ENCODE measurements at places on chromosomes 1 and 21. TPM values are rescaled to one million over a fixed set of nuclear protein-coding genes. Genes with fewer than 3 reads are reported as not detected.

GRCh38 chr1:11461531-11462137, 17.3 kb upstream of the DISP3 start:
- H3K4me1 ChIP-seq = peaks cover 3% of the 10 kb centered on the region
- no peak overlapping the region for H3K4me3 ChIP-seq
- H3K27ac ChIP-seq = no peak overlapping the region
- H3K27me3 ChIP-seq = peaks cover 7% of the 10 kb centered on the region

The GUCA2B gene
- not detected for total RNA-seq

DNA sequence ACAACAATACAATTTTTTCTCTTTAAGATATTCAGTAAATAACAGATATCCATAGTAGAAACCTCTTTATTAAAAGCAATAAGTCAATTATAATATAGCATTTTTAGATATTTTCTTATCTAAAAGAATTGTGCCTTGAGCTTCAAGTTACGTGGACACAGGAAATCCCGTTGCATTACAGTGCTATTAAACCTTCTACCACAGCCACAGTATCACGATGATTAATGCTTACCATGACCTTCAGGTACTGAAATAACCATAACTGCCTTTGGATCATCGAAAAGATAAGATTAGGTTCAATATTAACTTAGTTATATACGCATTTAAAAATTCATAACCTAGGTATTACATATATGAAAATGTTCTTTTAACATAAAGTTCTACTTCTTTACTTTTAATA, 17.9 kb downstream of the B3GALNT2 start:
- H3K27me3 ChIP-seq = no peaks in the 10 kb centered on the region
- H3K4me3 ChIP-seq = no peak overlapping the region
- no peak overlapping the region for H3K27ac ChIP-seq

- no peak overlapping the region for H3K4me3 ChIP-seq
- DNase-seq = no peak
- H3K27me3 ChIP-seq = no peaks in the 10 kb centered on the region
These were observed 179.3 kb downstream of the SEC16B start for GRCh38 chr1:177790566-177790965.

GRCh38 chr1:106746448-106747085, 309.9 kb upstream of the PRMT6 start:
- H3K27me3 ChIP-seq = no peaks in the 10 kb centered on the region
- no peaks in the 10 kb centered on the region for H3K36me3 ChIP-seq
- H3K4me3 ChIP-seq = no peak overlapping the region
- H3K27ac ChIP-seq = no peak overlapping the region

DNA sequence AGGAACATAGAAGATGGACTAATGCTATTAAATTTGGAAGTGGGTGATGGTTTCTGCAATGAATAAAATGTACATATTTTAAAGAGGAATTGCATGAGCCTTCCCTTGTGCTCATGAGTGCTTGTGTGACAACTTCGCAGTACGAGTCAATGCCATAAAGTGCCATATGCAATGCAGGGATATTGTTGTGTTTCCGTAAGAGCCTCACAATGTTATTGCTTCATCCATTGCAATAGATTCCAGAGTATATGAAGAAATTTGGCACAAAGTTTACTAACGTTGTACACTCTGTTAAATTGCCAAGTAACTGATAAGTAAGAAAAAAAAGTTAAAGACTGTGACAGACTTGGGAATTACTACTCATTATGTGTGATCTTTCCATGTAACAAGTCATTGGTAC, 22.3 kb downstream of the BTG3 start:
- peaks cover 6% of the 10 kb centered on the region for H3K4me1 ChIP-seq
- H3K27ac ChIP-seq = no peak overlapping the region
- no peak overlapping the region for H3K4me3 ChIP-seq
- H3K27me3 ChIP-seq = no peaks in the 10 kb centered on the region
- DNase-seq = peak; percentile 88

GRCh38 chr1:234727018-234727940, 117.3 kb upstream of the IRF2BP2 start:
- no peaks in the 10 kb centered on the region for H3K27me3 ChIP-seq
- no peaks in the 10 kb centered on the region for H3K36me3 ChIP-seq
- no peak for DNase-seq

DNA sequence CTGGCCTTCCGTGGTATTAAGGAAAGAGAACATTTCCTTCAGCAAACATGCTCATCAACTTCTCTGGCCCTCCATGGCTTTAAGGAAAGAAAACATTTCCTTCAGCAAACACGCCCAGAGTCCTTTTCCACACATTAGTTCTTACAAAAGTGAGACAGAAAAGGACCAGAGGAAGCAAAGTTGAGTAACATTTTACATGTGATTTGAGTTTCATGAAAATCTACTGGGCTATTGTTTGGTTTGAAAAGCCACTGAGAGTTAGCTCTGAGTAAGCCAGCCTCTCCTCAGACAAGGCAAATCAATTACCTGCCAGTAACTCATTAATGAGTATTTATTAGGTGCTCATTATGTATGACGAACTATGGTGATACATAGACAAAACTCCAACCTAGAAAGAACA, 78.0 kb downstream of the NID1 start:
- H3K36me3 ChIP-seq = peaks cover 8% of the 10 kb centered on the region
- no peak for DNase-seq
- H3K27ac ChIP-seq = no peak overlapping the region
- H3K4me3 ChIP-seq = no peak overlapping the region
- H3K4me1 ChIP-seq = peaks cover 11% of the 10 kb centered on the region

The TDRD5 gene
- 0.37 TPM for total RNA-seq

- H3K27ac ChIP-seq = peak overlapping the region; percentile 82
- DNase-seq = no peak
- H3K27me3 ChIP-seq = no peaks in the 10 kb centered on the region
- no peak overlapping the region for H3K4me3 ChIP-seq
These were observed 166.8 kb upstream of the IVNS1ABP start for GRCh38 chr1:185483664-185484450.

The LRRC38 gene
- not detected for total RNA-seq

GRCh38 chr1:219039017-219039681, 134.5 kb upstream of the LYPLAL1 start:
- no peaks in the 10 kb centered on the region for H3K36me3 ChIP-seq
- H3K27ac ChIP-seq = no peak overlapping the region
- no peak for DNase-seq
- no peaks in the 10 kb centered on the region for H3K27me3 ChIP-seq
- no peaks in the 10 kb centered on the region for H3K4me1 ChIP-seq
- H3K4me3 ChIP-seq = no peak overlapping the region

GRCh38 chr1:239526391-239526790, 140.0 kb downstream of the CHRM3 start:
- H3K36me3 ChIP-seq = no peaks in the 10 kb centered on the region
- H3K27ac ChIP-seq = no peak overlapping the region
- H3K4me1 ChIP-seq = peaks cover 6% of the 10 kb centered on the region
- H3K4me3 ChIP-seq = no peak overlapping the region
- DNase-seq = peak; percentile 56
- no peaks in the 10 kb centered on the region for H3K27me3 ChIP-seq

DNA sequence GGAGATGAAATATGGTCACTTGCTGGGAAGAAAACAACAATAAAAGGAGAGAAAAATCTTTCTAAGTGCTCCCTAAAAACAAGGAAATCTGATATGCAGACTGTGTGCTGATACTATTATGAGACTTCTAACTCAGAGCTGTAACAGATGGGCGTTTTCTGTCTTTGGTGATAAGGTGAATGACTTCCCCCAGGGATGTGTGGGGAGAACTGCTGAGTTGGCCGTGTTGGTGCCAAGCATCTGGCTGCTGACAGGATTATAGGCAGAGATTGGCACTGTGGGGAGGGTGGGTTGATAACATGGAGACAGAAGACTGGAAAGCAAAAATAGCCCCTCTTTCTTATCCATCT, 438.5 kb upstream of the PLXNA2 start:
- H3K27me3 ChIP-seq = no peaks in the 10 kb centered on the region
- H3K4me3 ChIP-seq = no peak overlapping the region
- H3K4me1 ChIP-seq = no peaks in the 10 kb centered on the region
- no peak overlapping the region for H3K27ac ChIP-seq
- DNase-seq = no peak

Measured in lung (tissue), 17 donors.